ENCODE measurements at places on chromosomes 16 and 17.

DNA sequence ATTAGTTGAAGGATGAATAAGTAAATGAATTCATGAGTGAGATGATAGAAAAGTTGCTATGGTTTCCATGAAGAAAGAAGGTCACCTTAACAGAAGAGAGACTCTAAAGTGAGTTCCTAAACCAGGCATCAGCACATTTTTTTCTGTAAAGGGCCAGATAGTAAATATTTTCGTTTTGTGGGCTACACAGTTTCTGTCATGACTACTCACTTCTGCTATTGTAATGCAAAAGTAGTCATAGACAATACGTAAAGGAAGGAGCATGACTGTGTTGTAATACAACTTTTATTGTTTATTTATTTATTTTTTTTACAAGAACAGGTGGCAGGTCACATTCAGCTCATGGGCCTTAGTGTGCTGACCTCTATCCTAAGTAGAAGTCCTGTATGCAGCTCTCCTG, 426.1 kb upstream of the DYNLRB2 start:
- no peak for DNase-seq

DNA sequence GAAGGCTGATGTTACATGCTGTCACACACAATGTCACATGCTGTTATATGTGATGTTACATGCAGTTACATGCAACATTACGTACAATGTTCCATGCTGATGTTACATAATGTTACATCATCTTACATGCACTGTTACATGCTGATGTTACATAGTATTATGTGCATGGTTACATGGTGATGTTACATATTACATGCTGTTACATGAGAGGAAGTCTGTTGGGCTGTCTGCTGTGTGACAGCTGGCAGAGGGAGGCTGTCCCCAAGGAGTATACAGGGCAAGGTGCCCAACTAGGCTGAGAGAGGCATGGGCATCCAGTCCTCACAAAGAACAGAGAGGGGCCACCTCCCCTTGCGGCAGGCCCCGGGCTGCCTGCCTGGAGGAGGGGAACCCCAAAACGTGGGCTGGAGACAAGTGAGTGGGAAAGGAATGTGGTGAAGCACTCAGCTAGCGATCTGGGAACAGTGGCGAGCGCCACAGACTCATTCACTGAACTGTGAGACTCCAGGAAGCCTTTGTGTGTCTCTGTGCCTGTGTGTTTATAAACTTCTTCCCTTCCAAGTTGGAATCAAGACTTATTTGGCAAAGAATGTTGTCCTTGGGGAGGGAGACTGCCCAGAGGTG, 30.6 kb downstream of the TMEM92 start:
- DNase-seq, result no peak

DNA sequence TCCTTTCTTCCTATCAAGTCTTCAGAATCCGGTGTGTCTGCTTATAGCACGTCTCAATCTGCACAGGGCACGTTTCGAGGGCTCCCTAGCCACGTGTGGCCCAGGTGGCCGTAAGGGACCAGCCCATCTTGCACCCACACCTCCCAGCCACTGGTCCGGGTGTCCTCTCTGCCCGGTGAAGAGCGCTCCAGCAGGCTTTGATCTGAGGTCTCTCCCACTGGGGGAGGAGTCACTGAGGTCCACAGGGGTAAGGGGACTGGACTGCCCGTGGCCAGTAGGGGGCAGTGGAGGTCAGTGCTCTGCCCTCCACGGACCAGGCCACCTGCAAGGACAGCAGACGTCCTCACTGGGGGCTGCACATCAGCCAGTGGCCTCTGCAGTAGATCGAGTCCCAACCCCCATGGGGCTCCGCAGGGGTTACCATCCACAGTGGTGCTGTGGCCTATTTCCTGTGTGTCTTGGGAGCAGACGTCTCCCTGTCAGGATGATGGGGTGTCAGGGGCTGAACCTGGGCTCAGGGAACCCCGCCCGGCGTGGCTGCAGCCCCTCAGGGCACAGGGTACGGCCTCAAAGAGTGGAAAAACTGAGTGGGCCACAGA, 204.1 kb upstream of the CIBAR2 start:
- no peak for DNase-seq

GRCh38 chr16:2611499-2611862, 70.8 kb upstream of the KCTD5 start:
- no peak for DNase-seq

DNA sequence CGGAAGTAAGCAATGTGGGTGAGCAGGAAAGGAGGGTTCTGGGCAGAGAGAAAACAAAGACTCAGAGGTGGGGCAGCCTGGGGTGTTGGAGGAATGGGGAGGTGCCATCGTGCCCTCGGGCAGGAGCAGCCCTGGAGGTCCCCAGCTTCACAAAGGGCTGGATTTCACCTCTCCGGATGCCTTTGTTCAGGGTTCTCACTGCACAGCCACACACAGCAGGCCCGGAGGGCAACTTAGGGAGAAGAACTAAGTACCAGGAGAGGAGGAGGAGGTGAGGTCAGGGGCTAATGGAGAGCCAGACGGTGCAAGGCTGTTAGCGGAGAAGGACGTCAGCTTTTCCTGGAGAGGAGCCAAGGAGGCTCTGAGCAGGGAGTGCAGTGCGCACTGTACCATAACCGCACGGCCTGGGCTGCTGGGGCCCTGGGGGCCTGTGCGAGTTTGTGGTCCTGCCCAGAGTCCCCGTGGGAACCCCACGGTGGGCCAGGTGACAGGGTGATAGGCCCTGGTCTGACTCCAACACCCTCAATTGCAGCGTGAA, 9.3 kb downstream of the ARRB2 start:
- no peak for DNase-seq

- DNase-seq, result no peak
Observed at GRCh38 chr17:78628547-78629435, 51.6 kb upstream of the DNAH17 start.

DNA sequence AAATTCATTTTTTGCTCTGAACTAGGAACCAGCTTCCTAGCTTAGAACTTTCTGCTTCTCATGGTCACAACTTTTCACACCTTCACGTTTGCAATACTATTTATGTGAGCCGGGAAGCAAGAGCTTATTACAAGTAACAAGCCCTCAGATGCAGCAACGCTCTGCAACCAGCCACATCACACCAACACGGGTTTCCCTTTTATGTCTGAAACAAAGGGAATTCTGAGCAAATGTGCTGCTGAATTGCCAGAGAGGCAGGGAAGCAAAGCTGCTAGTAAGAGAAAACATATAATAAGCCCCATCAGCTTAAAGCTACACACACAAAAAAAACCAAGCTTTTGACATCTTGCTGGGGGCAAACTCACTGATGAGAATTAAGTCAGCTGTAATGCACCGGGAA, 122.2 kb downstream of the SLC39A11 start:
- DNase-seq, result no peak

DNA sequence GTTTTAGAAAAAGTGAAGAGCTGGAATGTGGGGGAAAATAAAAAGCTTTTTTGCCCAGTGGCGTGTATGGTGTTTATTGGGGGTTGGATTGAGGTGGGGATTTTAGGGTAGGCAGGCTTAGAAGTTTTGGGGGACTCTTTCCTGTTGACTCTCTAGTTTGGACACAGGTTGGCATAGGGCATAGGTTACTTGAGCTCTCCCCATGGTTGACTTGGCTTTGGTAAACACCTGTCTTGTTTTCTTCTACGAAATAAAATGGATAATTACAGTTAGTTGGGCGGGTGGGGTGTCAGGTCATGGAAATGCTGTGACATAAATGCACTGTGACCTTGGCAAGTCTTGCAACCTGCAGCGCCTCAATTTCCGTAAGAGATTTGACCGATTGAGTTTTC, 680 bp upstream of the TAOK2 start:
- DNase-seq, result no peak

GRCh38 chr16:4402439-4403132, 13.8 kb downstream of the CORO7 start:
- DNase-seq, result no peak

GRCh38 chr17:26774291-26775218, 519.4 kb upstream of the WSB1 start:
- no peak for DNase-seq

DNA sequence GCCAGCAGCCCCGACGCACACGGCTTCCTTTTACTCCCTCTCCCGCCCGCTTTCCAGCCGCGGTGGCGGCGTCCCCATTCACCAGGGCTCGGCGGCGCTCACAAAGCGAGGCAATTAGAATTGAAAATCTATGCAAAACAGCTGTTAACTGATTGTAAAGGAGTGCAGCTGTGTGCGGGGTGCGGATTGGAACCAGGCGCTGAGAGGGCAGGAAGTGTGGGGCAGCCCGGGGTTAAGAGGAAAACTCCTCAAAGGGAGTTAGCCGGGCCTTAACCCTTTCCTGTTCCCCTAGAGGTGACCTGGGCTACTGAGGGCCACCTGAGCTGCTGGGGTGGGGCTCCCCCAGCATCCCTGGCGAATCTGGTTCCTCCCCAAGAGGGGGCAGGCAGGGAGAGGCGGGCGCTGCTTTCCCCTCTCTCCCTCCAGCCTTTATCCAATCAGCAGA, 5.8 kb upstream of the GSE1 start:
- DNase-seq, result no peak

GRCh38 chr17:77572065-77572601, 386.4 kb upstream of the TNRC6C start:
- DNase-seq, result no peak

GRCh38 chr17:61484174-61484573, 32.0 kb downstream of the TBX4 start:
- no peak for DNase-seq

DNA sequence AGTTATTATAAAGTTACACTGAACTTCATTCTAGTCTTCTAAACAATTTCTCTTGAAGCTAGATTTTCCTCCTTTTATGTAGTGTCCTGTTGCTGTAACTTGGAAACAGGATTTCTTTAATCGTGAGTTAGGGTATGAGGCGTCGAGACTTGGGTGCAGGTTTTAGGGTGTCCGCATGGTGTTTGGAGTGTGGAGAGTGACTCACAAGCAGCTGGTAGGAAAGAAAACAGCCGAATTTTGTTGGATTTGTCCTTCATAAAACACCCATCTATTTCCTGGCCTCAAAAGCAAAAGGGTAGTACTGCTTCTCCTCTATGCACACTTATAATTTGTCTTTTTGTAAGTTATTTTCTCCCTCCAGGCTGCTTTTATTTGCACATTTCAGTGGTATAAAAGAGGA, 1.6 kb downstream of the RPTOR start:
- DNase-seq, result no peak

DNA sequence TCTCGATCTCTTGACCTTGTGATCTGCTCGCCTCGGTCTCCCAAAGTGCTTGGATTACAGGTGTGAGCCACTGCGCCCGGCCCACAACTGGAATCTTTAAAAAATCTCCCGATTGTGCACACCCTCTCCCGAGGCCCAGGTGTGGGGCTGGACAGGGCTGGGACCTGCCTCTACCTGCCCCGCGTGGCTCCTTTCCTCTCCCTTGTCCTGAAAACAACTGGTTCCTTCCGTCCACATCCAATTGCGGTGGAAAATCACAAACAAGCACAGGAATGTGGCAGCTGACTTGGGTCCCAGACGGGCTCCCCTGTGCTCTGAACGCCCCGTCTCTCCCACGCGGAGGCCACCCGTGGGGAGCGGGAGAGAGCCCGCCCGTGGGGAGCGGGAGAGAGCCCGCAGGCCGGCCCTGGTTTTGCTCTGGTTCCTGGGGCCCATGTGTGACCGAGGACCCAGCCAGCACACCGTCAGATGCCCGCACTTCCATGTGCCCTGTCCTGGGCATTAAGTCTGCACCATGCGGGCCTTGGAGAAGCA, 3.0 kb upstream of the TMEM204 start:
- DNase-seq, result no peak

- no peak for DNase-seq
Observed at GRCh38 chr17:22253007-22253406, 560.7 kb downstream of the KCNJ18 start.

- no peak for DNase-seq
Observed at GRCh38 chr17:83104577-83105505, 25.4 kb downstream of the METRNL start.

DNA sequence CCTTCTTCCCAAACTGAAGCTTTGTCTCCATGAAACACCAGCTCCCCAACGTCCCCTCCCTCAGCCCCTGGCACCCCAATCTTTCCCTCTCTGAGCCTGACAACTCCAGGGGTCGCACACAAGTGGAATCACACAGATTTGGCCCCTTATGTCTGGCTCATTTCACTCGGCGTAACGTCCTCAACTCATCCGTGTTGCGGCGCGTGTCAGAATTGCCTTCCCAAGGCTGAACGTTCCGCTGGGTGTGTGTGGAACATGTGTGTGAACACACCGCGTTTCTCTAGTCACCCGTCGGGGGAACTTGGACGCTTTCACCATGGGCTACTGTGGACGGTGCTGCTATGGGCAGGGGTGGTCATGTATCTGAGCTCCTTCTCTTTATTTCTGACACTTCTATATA, 45.0 kb downstream of the TBC1D16 start:
- no peak for DNase-seq

GRCh38 chr17:77738751-77739531, 219.6 kb upstream of the TNRC6C start:
- peak; percentile 93 for DNase-seq

DNA sequence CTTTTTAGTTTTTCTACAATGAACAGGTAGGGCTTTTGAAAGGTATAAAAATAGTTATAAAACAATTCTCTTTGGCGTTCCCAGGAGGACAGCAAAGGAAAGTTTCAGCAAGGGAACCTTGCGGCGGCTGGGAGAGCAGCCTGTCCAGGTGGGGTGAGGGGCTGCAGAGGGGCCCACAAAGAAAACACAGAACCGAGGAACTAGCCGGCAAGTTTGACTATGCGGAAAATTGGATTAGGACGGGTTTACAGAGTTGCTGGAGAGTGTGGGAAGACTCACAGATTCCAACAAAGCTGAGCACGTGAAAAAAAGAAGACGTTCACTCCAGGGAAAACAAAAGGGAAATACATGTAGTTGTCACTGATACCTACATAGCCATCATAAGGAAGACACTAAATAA, 40.2 kb upstream of the METTL16 start:
- DNase-seq, result no peak

GRCh38 chr17:3798273-3799180, 2.5 kb downstream of the ITGAE start:
- no peak for DNase-seq

GRCh38 chr17:559551-560431, 154.8 kb downstream of the VPS53 start:
- no peak for DNase-seq

- DNase-seq, result peak; percentile 2
Observed at GRCh38 chr17:63973930-63974593, 1.3 kb upstream of the SCN4A start.

- DNase-seq, result no peak
Observed at GRCh38 chr16:88318521-88318920, 64.2 kb upstream of the ZNF469 start.

- DNase-seq, result peak; percentile 65
Observed at GRCh38 chr17:51439395-51440229, 179.3 kb downstream of the UTP18 start.

- no peak for DNase-seq
Observed at GRCh38 chr16:70767377-70768202, 33.4 kb downstream of the VAC14 start.
